ENCODE measurements at places on chromosomes 5 and 9.

DNA sequence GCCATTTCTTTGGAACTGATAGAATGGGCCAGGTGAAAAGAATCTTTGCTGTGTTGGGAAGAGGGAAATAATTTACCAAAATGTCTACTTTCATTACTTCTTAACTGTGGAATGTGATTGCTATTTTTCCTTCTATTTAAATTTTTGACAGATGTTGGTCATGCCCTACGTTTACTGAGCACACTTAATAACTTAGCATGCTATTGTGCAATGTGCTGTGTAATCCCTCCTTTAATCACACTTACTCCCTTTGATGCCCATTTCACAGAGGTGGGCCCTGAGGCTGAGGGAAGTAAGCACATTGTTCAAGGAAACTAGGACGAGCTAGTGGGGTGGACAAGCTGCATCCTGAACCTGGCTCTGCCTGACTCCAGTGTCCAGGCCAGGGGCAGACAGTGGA lies 47.8 kb upstream of the INSYN2B start:
- no peak for DNase-seq

DNA sequence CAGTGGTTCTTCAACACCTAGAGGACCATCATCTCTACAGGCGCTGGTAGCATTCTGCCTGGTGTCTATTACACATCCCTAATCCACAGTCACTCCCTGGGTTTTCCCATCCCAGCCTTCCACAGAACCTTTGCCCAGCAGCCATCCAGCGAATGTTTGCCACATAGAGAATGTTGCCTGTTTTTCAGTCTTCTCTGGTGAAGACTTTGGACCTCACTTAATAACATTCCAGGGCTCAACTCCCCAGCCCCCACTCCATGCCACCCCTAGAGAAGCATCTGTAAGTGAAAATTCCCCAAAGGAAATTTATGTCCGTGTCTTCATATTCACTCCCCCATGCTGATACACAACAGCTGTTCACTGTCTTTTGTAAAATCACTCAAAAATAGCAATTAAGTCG lies 249.6 kb downstream of the AOPEP start:
- no peak for DNase-seq

GRCh38 chr9:136784997-136785361 lies 6.2 kb upstream of the TMEM141 start:
- DNase-seq: no peak

DNA sequence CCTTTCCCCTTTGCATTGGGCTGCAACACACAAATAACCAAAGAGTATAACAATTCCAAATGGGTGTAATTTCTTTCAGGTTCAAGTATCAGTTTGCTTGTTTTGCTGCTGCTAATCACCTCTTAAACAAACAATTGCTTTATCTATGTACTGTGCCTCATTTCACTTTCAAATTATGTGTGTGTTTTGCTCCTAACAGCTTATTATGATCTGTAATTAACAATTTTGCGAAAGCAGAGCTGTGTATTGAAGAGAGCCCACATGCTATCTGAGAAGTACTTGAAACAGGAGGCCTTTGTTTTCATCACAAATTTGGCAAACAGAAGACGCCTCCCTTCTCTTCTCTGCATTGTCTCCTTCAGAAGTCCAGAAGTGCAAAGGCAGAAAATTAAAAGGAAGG lies 312.0 kb downstream of the TLE1 start:
- DNase-seq: no peak

- no peak for DNase-seq
Measured at GRCh38 chr5:7827610-7828009, 23.3 kb downstream of the CFAP90 start.

- DNase-seq: no peak
Measured at GRCh38 chr5:150067405-150067960, 18.9 kb downstream of the CSF1R start.

DNA sequence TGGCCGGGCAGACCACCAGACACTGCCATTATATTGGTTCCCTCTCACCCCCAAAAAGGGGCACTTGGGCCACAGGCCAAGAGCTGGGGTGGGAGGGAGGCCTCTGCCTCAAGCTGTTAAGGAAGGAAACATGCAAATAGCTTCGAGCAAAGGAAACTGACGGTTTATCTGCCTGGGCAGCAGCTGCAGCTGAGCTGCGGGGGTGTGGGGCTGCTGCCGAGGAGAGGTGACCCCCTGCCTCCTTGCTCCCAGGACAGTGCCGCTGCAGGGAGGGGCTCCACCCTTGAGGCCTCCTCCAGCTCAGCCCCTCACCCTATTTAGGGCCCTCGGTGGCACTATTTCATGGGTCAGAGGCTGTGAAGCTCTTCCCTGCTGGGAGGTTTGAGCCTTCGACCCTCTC lies 789 bp downstream of the DOK3 start:
- no peak for DNase-seq

Data from SW 1271 (cell line).